ENCODE measurements at places on chromosomes 5 and 9.

DNA sequence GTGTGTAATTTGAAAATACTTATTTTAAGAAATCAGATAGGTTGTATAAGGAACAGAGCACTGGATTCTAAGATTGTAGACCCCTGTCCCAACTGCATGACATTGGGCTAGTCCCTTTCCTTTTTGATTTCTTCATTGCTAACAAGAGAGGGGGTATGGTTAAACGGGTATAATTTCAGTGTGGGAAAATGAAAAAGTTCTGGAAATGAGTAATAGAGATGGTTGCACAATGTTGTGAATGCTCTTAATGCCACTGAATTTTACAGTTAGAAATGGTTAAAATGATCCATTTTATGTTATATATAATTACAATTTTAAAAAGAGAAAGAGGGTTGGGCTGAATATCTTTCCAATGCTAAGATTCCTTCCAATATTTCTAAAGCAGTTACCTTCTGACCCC lies 103.3 kb upstream of the LHFPL2 start:
- DNase-seq: no peak

GRCh38 chr9:14221558-14221957 lies 92.4 kb downstream of the NFIB start:
- no peak for DNase-seq

GRCh38 chr5:72255237-72255636 lies 64.8 kb downstream of the MRPS27 start:
- no peak for DNase-seq

DNA sequence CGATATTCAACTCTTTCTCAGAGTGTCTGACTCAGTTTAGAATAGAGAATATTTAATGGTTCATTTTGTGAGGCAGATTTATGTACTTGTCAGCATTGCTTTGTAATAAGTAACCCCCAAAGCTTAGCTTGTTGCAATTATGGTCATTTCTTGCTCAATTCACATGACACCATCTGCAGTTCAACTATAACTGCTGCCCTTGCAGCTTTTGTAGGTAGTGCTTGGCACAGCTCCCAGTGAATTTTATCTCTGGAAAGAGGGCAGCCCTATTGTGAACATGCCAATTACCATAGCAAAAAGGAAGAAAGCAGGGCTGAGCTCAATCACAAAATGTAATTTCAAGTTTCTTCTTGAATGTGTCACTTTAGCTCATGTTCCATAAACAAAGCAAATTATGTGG lies 1587.7 kb upstream of the ACO1 start:
- no peak for DNase-seq

GRCh38 chr5:141753143-141753970 lies 71.3 kb upstream of the ARAP3 start:
- no peak for DNase-seq

DNA sequence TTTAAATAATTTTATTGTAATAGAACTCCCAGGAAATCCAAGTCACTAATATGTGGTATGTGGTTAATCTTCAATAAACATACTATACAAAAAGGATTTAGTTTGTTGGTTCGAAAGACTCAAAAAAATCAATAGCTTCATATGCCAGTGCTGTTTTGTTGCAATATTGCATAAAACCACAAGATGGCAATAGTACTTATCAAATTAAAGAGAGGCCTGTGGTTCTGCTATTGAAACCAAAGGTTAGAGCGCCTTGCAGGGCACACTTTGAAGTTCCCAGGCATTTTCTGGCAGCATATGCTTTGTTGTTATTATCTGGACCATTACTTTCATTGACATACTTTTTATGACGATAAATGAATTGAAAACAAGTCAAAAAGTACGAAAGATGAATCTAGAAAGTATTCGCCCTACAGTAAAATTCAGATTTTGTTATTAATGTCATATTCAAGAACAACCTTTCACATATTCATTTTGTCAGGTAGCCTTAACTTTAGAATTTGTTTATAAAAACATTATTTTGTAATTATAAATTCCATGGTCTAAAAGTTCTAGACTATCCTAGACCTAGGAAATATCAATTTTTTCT lies 316.3 kb downstream of the MCTP1 start:
- DNase-seq: peak; percentile 4

GRCh38 chr9:37769306-37769705 lies 15.6 kb downstream of the EXOSC3 start:
- no peak for DNase-seq

DNA sequence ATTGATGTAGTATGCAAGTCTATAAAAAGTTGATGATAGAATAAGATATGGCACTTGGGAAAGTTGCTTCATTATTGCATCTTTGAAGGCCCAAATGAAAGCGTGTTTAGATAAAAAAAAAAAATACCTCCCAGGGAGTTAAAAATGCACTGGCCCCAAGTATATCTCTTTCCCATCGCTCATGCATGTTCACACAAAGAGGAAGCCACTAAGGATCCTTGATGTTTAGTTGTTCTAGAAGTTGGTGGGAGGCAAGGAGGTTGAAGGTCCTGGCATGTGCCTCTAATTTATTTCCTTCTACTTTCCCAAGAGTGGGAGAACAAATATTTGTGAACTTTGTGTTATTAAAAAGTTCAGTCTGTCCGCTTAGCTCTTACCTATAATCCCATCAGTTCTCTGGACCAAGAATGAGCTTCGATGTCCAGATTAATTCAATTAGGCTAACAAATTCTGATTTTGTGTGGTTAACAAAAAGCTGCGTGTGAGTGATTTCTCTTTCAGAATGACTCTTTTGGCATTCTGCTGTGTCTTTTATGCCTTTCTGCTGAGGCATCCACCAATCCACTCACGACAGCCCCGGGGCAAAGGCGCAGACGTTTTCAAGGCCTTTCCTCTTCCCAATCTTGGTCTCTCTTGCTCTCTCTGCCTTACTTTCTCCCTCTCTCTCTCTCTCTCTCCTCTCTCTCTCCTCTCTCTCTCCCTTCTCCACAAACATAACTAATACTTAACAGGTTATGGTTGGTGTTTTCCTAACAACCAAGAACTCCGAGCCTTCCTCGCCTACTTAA lies 135.1 kb upstream of the ERCC6L2 start:
- DNase-seq: no peak

- no peak for DNase-seq
Observed at GRCh38 chr5:43772764-43773477, 169.9 kb downstream of the NNT start.

GRCh38 chr9:23011669-23012068 lies 565.0 kb downstream of the DMRTA1 start:
- no peak for DNase-seq

DNA sequence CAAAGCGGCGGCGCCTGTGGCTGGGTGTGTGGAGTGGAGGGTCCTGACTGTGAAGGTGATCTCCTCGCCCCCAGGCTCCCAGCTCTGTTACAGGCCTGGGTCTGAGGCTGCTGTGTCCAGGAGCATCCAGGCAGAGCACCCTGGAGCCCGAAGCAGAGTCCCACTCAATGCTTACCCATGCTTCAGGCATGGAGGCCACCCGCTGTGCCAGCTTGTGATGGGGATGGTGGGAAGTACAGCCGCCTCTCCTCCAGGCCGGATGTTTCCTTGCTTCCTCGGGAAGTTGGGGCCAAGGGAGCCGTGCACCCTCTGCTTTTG lies 255.9 kb upstream of the IRX1 start:
- no peak for DNase-seq

- DNase-seq: no peak
Observed at GRCh38 chr5:53416144-53416738, 64.2 kb upstream of the FST start.

- no peak for DNase-seq
Observed at GRCh38 chr5:151068433-151069197, 12.2 kb downstream of the TNIP1 start.

- DNase-seq: no peak
Observed at GRCh38 chr9:95465115-95465514, 51.7 kb downstream of the PTCH1 start.

GRCh38 chr5:55306641-55307382 lies 682 bp downstream of the DHX29 start:
- DNase-seq: no peak

- no peak for DNase-seq
Observed at GRCh38 chr9:123027517-123027916, 6.0 kb upstream of the GPR21 start.

DNA sequence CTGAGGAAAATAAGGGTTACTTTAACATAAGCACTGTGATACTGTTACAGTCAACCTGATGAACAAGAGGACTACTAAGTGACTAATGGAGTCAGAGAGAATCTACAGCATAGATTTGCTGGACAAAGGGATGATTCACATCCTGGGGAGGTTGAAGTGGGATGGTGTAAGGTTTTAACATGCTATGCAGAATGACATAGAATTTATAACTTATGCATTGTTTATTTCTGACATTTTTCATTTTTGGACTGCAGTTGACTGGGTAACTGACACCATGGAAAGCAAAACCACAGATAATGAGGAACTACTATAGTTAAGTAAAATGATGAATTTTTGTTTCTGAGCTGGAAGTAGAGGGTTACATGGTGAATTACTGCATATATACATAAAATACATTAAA lies 389.2 kb downstream of the MAT2B start:
- DNase-seq: no peak

DNA sequence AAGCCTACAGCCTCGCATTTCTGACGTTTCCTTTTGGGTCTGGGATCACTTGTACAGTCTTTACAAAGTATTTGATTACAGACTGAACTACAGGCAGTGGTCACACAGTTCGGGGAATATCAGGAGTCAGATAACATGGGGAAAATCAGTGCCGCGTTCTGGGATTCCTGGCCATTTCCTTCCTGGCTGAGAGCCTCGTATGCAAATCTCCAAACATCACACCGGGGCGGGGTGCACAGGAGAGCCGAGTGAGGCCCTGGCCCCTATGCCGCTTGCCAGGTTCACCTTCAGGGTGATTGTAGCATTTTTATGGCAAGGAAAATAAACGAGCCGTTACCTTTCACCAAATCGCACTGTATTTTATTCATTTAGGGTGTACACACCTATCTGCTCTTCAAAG lies 29.6 kb upstream of the SLC9A3 start:
- no peak for DNase-seq

- no peak for DNase-seq
Observed at GRCh38 chr5:155254399-155254798, 240.8 kb downstream of the KIF4B start.

- no peak for DNase-seq
Observed at GRCh38 chr9:76022317-76022716, 131.8 kb downstream of the PCSK5 start.

DNA sequence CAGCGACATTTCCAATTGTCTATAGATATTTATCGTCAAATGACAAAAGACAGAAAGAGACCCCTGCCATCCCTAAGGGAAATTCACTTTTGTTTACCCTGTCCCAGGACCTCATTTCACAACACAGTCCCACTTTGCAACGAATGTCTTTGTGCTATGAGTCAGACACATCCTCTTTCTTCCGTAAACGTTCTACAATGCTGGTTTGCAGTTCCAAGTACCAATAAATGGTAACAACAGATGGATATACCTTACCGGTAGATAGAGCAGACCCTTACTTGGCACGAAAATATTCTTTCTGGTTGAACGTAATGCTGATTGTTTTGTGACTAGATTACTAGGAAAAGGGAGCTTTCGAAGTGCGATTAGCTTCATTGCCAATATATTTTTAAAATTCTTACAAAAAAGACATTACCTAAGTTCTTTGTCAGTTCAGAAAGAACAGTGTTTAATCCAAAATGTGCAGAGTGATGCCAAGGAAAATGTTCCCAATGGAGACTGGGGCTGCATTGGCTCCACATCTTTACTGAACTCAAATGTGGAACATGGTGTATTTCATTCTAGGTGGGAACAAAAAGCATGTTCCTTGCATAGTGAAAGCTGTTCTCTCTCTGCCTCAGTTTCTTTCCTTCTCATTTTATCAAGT lies 202.5 kb upstream of the SLC27A6 start:
- DNase-seq: no peak

GRCh38 chr5:134188092-134188491 lies 11.3 kb upstream of the SKP1 start:
- DNase-seq: peak; percentile 75

Data from NCI-H524 treated with DMSO at 0.1 percent for 48 hours (cell line).